ENCODE measurements at places on chromosomes 13 and 19. TPM values are rescaled to one million over a fixed set of nuclear protein-coding genes. Genes with fewer than 3 reads are reported as not detected.

The ELSPBP1 gene
- not detected for total RNA-seq

The ATP8A2 gene
- 0.50 TPM for total RNA-seq

The PRX gene
- total RNA-seq, result 1.6 TPM

The RAB3D gene
- 4.0 TPM for total RNA-seq

The KPNA3 gene
- total RNA-seq, result 26.2 TPM

The TRPC4 gene
- 0.50 TPM for total RNA-seq

The FCAR gene
- total RNA-seq, result not detected

The DAND5 gene
- total RNA-seq, result not detected

The SMIM24 gene
- total RNA-seq, result not detected

The SLC44A2 gene
- 56.5 TPM for total RNA-seq

The PDE4A gene
- 4.8 TPM for total RNA-seq

Data from bronchus fibroblast of lung (primary cell).